Glutamatergic neuron (in vitro differentiated cells): ENCODE measurements at places on chromosomes 13 and 19. TPM values are rescaled to one million over a fixed set of nuclear protein-coding genes. Genes with fewer than 3 reads are reported as not detected.
A peak's percentile ranks its signal among the peaks of the same experiment; 100 is the strongest.

- DNase-seq: no peak
Measured at GRCh38 chr13:35480346-35480745, 3.9 kb upstream of the MAB21L1 start.

- no peak for DNase-seq
Measured at GRCh38 chr13:84366506-84366905, 484.2 kb upstream of the SLITRK1 start.

GRCh38 chr19:2691951-2692350, 10.5 kb downstream of the GNG7 start:
- no peak for DNase-seq

GRIK5 gene
- total RNA-seq: 79.1 TPM

DNA sequence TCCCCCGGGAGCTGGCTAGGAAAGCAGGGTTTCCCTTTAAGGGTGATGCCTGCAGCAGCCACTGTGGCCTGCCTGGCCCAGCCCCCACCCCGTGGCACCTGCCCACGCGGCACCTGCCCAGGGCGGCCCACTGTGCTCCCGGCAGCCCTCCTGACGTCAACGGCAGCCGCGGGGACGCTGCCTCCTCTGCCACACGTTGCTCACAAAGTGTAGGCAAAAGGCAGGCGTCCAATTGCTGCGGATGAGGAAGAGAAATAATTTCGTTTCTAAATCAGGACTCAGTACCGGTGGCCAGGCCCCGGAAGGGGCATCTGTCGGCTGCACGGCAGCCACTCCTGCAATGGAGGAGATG, 122.3 kb downstream of the URI1 start:
- DNase-seq: no peak

CPB2 gene
- total RNA-seq: not detected

DNA sequence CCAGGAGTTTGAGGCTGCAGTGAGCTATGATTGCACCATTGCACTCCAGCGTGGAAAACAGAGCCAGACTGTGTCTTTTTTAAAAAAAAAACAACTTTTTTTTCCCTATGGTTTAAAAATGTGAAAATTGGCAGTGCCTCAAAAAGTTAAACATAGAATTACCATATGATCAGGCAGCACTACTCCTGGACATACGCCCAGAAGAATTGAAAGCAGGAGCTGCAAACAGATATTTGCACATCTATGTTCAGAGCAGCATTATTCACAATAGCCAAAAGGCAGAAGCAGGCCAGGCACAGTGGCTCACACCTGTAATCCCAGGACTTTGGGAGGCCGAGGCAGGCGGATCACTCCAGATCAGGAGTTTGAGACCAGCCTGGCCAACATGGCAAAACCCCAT, 3.8 kb upstream of the RETN start:
- no peak for DNase-seq

GRCh38 chr19:2462635-2463421, 6.1 kb upstream of the LMNB2 start:
- no peak for DNase-seq

DNA sequence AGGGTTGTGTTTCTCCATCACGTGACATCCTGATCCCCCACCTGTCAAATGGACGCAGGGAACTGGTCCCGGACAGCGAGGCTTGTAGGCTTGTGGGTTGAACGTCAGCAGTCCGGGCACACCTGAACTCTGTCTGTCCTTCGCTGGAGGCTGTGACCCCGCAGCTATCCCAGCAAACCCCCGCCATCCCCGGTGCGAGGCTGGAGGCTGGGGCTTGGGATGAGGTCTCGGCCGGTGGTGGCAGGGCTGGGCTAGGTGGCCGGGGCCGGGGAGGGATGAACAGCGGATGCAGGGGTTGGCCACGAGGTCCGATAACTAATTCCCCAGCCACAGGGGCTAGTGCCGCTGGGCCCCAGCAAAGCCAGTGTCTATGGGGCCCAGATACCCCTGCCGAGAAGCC, 8.8 kb downstream of the LSM7 start:
- DNase-seq: no peak

- DNase-seq: no peak
Measured at GRCh38 chr13:41013835-41014234, 5.3 kb downstream of the ELF1 start.

C19orf18 gene
- total RNA-seq: 1.6 TPM

FBXL12 gene
- total RNA-seq: 43.0 TPM

IFNL1 gene
- total RNA-seq: not detected

- peak; percentile 59 for DNase-seq
Measured at GRCh38 chr13:112067116-112067741, at the start of gene SOX1. Gene SOX1 (plus strand): TSS chr13:112067149. CDS start chr13:112067659, 510 bp downstream.

GRCh38 chr13:105990256-105990958, 545.1 kb downstream of the EFNB2 start:
- no peak for DNase-seq

COX6B2 gene
- total RNA-seq: 2.8 TPM

DNA sequence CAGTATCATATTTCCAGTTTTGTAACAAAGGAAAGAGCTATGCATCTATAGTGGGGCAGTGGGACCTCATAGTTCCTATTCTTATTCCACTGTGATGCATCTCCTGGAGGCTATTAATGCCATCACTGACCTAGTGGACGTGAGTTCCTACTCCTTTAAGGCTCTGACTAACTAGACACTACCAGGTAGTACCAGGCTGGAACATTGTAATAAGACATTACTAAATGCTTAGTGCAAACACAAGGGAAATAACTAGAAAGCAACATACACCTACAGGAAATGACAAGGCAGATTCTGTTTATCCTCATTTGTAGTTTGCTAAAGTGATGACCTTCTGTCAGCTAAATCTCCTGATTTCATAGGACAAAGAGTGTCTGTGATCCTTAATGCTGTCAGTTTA, 192.5 kb downstream of the POSTN start:
- no peak for DNase-seq

- DNase-seq: no peak
Measured at GRCh38 chr13:21399741-21400140, 59.4 kb downstream of the ZDHHC20 start.

DNA sequence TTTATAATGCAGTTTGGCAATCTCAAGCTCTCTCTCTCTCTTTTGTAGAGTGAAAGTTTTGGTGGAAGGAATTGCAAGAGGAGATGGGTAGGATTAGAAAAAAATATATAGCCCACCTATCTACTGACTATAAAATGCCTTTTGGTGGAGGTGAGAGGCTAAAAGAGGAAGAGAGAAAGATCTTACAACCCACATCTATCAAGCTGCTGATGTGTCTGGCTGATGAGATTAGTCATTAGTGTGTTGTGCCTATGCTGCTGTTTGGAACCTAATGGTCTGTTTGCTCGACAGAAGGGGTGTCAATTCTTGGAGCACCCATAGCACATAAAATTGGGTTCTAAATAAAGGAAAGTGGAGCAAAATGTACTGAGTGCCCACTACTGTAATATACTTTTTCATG, 411.0 kb downstream of the HS6ST3 start:
- DNase-seq: no peak

DNA sequence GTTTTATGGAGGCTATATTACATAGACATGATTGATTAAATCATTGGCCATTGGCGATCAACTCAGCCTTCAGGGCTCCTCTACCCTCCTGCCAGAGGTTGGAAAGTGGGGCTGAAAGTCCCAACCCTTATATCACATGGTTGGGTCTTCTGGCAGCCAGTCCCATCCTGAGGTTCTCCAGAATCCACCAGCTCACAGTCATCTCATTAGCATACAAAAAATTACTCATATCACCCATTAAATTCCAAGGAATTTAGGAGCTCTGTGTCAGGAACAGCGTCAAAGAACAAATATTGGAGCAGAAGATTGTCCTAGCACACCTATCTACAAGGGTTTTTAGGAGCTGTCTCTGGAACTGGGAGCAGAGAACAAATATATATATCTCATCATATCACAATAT, 39.4 kb upstream of the FARP1 start:
- DNase-seq: no peak

- no peak for DNase-seq
Measured at GRCh38 chr19:42130254-42130573, 2.0 kb downstream of the POU2F2 start.

- no peak for DNase-seq
Measured at GRCh38 chr13:103299079-103299478, 232.9 kb upstream of the SLC10A2 start.

- no peak for DNase-seq
Measured at GRCh38 chr13:61410266-61410665, 5.4 kb downstream of the PCDH20 start.

CD37 gene
- not detected for total RNA-seq

MBD3L3 gene
- 1.3 TPM for total RNA-seq

ZNF90 gene
- total RNA-seq: 47.2 TPM

- DNase-seq: no peak
Measured at GRCh38 chr13:49185264-49185663, 34.9 kb upstream of the MLNR start.

ASPDH gene
- total RNA-seq: not detected

DNA sequence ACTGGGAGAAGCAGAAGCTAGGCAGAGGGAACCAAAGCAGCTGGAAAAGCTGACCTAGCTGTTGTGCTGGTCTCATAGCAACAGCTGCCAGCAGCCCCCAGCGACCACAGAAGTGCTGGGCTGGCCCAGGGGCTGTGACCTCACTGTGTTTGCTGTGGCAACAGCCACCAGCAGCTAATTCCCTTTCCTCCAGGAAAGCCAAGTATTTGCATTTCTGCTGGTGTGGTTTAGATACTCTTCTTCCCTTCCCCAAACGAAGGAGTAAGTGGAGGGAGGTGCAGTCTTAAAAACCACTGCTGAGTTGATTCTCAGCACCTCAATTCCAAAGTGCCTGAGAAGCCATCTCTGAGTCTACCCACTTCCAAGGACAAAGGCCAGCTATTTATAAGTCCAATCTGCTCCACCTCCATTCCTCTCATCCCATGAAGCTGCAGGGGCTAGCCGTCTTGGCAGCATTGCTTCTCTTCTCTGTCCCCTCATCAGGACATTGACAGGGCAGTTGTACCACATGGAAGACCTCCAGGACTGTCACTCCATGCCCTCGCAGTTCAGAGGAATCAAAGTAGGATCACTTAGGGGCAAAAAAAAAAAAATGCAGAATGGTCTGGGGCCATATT, 11.5 kb upstream of the CCDC97 start:
- DNase-seq: peak; percentile 61

DNA sequence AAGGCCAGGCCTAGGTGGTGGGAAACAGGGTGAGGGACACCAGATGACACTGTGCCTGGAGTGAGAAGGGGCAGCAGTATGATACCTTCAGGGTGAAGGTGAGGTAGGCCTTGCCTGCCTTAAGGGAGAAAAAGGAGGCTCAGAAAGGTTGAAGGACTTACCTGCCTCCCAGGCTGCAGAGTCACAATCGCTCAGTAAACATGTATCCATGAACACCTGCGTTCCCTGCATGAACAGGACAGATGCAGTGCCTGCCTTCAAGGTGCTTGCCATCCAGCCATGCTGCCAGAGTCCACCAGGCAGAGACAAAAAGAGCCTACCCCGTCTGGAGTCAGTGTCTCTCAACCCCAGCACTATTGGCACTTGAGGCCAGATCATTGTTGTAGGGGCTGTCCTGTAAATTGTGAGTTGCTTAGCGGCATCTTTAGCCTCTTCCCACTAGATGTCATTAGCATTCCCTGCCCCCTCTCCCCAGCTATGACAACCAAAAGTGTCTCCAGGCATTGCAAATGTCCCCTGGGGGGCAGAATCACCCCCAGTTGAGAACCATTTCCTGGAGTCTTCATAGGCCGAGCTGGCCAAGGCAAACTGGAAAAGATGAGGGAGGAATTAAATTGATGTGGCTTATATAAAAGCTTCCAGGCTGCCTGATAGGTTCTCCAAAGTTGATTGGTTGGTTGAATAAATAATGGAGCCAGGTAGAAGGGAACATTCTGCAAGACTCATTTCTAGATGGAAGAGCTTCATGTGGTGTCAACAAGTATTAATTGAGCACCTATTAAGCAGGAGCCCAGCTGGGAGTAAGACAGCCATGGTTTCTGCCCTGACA, 1.7 kb downstream of the MAP3K10 start:
- DNase-seq: no peak

ELAVL3 gene
- total RNA-seq: 633 TPM
